ENCODE measurements at places on chromosomes 12 and 14.

DNA sequence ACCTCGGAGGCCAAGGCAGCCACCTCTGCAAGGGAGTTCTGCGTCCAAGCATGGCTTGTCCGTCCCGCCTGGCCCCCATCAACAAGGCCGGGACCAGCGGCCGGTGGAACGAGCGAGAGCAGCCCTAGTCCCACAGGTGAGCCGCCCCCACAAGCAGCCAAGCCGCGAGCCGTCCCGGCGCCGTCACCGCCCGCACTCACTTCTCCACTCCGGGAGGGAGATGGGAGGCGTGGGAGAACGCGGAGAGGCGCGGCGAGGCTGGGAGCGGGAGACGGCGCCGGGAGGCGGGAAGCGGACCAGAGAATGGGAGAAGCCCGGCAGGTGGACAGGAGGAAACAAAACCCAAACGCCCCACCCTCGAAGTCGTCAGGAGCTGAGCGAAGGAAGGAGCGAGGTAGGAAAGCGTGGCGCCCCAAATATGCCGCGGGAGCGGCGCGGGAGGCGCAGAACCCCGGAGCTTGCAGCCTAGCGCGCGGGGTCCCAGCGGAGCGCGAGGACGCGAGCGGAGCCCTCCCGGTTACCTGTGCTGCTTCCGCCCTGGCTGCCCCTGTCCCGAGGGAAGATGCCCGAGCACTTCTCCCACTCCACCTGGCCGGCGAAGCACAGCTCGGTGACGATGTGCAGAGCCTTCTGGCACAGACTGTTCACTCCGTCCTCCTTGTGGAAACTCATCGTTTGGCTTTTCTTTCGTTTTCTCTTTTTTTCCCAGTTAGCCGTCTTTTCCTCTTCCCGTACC is 600 bp downstream of the SYT10 start:
- DNase-seq: peak; percentile 14

GRCh38 chr12:49895773-49896172 is 7.9 kb downstream of the FAIM2 start:
- no peak for DNase-seq

GRCh38 chr12:75641031-75641780 is 129.8 kb upstream of the KRR1 start:
- DNase-seq: peak; percentile 71

DNA sequence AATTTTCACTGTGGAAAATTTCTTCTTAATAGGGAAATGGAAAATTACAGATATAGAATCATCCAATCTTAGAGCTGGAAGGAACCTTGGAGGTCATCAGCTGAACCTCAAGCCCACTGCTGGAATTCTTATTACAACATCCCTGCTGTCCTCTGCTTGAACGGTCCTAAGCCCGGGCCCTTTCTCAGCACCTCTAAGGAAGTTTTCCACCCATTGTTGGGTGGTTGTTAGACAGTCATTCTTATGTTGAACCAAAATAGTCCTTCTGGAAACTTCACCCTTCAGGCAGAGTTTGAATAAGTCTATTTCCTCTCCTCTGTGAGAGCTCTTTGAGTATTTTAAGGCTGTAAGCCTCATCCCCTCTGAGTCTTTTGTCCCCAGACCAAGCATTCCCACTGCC is 70.7 kb downstream of the ZFP36L1 start:
- DNase-seq: no peak

DNA sequence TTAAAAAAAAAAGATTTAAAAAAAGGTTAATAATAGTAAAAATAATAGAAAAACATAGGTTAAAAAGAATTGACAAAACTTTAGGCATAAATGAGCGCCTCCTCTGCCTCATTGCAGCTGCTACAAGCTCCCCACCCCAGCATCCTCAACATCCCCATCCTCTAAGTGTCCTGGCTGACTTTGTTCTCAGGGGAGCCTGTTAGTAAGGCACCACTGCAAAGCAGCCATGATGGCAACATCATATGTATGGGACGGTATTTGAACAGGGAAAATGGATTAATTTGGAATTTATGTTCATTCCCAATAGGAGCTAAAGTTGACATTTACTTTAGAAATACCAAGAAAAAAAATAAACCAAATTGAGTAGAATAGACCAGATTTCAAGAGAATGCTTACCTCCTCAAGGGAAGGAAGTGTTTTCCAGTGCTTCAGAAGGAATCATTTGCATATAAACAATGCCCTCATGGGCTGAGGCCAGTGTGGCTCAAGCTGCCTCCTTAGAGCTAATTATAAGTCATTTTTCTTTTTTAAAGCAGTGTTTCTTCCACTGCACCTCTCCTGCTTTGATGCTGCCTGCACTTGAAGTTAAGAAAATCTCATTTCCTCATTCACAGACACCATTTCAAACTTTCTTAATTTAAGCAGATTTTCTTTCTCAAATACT is 59.6 kb downstream of the DACT1 start:
- DNase-seq: no peak

DNA sequence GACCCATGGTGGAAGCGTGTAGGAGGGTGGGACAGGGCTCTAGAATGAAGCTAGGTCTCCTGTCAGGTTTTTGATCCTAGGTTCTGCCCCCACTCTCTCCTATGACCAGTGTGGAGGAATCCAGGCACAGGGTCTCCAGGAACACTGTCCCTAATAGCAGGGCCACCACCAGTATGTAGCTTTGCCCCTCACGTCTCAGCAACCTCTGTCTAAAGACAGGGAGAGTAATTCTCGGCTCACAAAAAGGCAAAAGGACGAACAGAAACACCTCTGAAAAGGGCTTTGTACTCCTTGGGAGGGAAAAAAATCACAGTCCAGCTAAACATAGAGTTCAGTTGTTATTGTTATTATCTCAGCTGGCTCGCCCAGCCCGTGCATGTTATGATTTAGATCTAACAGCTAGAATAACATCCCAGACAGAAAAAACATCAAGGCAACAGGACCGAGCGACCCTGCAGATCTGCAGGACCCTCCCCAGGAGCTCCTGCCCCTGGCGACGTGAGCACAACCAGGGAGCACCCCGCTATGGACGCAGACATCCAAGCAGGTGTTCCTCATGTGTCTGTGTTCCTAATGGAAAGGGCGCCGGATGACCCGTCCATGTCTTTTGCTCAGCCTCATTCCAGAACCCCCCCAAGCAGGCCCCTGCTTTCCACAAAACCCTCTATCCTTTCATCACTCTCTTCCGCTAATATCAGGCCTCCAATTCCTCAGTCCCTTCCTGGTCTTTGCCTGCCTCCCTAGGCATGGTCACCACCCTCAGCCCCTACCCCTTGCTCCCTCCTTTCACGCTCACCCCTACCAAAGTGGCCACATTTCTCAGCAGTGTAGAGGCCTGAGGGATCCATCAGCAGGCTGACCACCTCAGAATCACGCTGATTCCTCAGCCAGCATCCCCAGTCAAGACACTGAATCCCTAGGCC is 14.2 kb upstream of the SLC6A12 start:
- no peak for DNase-seq

DNA sequence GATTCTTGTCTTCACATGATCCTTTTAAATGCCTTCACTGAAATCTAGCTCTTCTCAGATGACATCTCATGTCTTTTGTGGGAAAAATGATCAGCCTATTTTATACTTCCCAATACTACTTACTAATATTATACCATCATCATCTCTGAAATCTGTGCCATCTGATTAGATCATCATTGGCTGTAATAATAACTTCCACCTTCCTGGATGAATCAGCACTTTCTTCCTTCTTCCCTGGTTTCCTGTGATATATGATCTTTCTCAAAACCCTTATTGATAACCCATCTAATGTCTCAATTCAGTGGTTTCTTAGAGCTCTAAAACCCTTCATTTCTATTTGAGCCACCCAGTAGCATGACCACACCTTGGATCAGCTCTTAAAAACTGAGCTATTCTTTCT is 30.9 kb downstream of the GPR137C start:
- DNase-seq: peak; percentile 3

DNA sequence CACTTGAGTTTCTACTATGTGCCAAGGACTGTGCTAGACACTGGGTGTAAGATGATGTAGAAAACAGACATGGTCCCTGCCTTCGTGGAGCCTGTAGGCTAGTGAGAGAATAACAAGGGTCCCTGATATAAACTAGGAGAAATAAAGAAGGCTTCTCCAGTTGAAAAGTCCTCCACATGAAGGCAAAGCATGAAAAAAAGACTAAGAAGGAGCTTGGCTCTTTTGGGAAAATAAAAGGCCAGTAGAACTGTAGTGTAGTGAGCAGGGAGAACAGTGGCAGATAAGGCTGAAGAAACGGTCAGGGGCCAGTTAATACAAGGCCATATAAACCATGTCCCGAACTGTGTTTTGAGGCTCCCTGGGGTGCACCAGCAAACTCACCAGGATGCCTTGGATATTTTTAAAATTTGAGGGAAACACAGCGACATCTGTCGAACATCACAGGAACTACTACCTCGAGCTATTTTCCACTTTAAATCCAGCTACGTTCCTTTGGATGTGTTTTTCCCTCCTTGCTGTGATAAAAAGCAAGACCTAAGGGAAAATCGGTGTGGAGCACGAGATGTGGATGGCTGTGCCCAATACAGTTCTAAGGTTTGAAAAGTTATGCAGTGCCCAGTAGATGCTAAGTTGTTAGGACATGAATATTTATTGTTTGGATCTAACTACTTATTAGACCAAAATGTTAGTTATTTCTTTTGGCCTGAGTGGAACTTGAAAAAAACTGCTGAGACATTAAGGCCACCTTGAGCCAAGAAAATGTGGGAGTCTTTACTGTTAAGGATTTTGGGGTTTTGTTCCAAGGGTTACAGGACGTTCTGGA is 8.5 kb upstream of the CFL2 start:
- peak; percentile 59 for DNase-seq

- no peak for DNase-seq
These were observed 77.7 kb upstream of the KITLG start for GRCh38 chr12:88658009-88658408.

GRCh38 chr14:41498959-41499358 is 107.7 kb upstream of the LRFN5 start:
- no peak for DNase-seq

DNA sequence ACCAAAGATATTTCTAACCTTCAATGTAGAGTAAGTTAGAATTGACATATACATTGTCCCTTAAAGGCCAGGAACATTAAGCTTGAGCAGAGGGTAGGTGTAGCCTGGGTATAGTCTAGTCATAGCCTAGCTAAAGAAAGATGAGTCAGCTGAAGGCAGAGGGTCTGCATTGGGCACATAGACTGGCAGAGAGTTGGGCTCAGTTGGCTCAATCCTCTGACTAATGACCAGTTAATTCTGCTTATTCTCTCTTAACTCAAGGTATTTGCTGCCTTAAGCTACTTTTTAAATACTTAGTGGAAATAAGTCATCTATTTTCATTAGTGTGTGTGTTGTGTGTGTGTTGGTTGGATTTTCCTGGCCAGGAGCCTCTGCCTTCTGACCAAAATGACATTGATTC is 467.1 kb downstream of the RAD51B start:
- peak; percentile 23 for DNase-seq

GRCh38 chr12:62123721-62124203 is 136.4 kb upstream of the USP15 start:
- peak; percentile 38 for DNase-seq

DNA sequence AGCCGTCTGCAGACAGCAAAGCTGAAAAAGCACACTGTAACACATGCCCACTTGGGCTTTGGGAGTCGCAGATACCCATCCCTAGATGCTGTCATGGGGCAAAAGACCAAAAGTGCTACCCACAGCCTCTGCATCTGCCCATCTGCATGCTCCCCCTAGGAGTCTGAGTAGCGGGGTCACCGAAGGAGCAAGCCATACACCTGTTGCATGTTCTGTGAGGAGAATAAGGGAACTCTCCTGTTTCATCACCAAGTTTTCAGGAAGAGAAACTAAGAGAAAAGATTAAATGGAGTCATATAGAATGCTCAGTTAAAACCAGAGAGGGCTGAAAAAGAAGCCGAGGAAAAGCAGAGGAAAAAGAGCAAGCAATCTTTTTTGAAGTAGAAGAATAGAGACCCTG is 13.7 kb upstream of the ST8SIA1 start:
- DNase-seq: no peak

DNA sequence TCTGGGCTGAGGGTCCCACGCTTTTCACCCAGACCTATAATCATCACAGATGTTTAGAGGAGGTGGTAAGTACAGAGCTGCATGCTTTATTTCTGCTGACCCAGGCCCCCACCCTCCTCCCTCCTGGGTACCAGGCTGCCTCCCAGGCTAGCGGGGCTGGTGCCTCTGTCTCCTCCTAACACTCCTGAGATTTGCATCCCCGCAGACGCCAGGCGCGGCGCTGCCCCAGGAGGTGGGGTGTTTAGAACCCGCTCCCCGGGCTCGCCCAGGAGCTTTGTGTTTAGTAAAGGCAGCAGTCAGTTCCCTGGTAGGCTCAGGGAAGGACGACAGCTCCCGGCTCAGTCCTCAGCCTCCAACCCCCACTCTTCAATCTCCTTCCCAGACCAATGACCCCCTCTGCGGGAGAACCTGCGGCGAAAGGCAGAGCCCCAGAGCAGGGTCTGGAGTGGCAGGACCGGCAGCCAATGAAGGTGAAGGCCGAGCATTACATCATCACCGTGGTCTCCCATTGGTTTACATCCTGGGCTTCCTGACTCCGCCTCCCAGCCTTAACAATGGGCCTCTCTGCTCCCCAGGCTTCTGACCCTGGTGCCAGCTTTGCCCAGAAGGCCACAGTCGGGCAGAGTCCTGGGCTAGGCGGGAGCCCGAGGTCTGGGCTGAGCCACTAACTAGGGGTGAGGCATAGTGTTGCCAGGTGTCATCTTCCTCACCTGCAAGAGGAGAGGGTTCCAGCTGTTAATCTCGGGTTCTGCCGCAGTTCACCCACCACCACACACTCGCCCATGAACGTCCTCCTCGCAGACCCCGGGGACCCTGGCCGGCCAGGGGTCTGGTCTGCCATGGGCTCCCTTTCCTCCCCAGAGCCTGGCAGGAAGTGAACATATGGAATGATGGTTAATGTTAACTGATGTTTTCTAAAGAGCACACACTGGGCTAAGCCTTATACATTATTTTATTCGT is 57.5 kb downstream of the CALM1 start:
- DNase-seq: peak; percentile 67

DNA sequence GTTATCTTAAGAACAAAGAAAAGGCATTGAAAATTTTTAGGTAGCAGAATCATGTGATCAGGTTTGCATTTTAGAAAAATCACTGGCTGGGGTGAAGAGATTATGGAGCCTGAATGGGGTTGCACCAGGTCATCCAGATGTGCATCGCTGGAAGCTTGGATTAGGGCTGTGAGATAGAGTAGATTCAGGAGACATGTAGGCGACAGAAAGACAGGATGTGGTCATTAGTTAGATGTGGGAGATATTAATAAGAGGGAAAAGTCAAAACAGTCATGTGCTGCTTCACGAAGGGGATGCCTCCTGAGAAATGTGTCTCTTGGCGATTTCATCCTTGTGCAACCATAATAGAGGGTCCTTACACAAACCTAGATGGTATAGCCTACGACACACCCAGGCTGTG is 25.1 kb downstream of the TEAD4 start:
- DNase-seq: no peak

- DNase-seq: no peak
These were observed 23.3 kb downstream of the GLT1D1 start for GRCh38 chr12:128876559-128876958.

All from RWPE1 (cell line).